CD4-positive, alpha-beta T cell treated with Interleukin-4 for 1 hour (primary cell): ENCODE measurements at places on chromosomes 6 and 20.
A peak's percentile ranks its signal among the peaks of the same experiment; 100 is the strongest.

GRCh38 chr6:118281291-118281690 is 266.8 kb upstream of the PLN start:
- DNase-seq = no peak

DNA sequence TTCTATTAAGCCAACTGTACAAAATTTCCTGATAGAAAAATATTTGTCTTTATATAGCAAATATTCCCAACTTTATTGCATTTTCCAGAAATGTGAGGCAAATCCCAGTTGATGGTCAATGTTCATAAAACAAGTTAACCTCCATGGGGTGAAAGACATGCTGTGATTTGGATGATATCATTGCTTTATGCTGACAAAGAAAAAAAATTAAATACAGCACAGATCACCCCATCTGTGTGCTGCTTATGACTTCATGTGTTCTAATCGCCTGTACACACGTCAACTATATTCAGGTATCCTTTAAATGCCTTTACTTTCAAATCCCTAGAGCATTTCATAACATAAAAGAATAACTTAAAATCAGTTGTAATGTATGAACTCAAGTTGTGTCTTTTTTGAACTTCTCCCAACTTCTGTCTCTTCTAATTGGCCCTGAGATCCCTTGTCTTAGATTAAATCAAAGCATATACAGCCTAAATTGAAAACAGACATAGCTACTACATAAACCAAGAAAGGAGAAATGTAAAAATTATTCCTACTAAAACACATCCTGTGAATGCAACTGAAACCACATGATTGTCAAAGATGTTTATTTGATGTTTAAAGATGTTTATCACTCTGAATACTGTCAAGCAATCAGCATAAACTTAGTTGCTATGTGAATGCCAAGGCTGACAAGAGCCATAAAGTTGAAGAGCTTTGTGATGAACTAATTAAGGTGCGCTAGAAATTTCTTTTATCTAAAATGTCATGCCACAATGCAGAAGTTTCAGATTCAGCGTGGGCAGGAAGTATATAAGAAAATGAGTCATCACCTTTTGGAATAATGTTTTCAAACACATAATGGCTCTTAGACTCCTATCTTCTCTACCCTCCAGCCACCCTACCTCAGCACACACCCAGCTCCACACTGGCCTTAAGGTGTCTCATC is 68.7 kb downstream of the FILIP1 start:
- no peak for DNase-seq

- no peak for DNase-seq
Measured at GRCh38 chr6:167779129-167779992, 47.4 kb upstream of the AFDN start.

- no peak for DNase-seq
Measured at GRCh38 chr20:25197870-25198190, 2.3 kb downstream of the ENTPD6 start.

GRCh38 chr6:98920904-98921431 is 26.8 kb downstream of the FBXL4 start:
- DNase-seq = no peak

GRCh38 chr20:26276554-26277210 is 580.0 kb upstream of the ZNF337 start:
- DNase-seq = no peak

- DNase-seq = no peak
Measured at GRCh38 chr6:75932067-75932466, 140.4 kb downstream of the IMPG1 start.

DNA sequence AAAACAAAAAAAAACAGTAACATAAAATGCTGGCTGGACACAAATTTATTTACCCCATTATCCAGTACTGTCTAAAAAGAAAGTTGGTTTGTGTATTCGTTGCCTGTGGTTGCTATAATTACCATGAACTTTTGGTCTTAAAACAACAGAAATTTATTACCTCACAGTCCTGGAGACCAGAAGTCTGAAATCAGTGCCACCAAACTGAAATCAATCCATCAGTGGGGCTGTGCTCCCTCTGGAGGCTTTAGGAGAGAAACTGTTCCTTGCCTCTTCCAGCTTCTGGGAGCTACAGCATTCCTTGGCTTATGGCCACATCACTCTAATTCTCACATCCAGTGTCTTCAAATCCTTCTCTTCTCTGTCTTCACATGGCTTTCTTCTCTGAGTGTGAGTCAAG is 79.4 kb downstream of the SNX5 start:
- DNase-seq = no peak

DNA sequence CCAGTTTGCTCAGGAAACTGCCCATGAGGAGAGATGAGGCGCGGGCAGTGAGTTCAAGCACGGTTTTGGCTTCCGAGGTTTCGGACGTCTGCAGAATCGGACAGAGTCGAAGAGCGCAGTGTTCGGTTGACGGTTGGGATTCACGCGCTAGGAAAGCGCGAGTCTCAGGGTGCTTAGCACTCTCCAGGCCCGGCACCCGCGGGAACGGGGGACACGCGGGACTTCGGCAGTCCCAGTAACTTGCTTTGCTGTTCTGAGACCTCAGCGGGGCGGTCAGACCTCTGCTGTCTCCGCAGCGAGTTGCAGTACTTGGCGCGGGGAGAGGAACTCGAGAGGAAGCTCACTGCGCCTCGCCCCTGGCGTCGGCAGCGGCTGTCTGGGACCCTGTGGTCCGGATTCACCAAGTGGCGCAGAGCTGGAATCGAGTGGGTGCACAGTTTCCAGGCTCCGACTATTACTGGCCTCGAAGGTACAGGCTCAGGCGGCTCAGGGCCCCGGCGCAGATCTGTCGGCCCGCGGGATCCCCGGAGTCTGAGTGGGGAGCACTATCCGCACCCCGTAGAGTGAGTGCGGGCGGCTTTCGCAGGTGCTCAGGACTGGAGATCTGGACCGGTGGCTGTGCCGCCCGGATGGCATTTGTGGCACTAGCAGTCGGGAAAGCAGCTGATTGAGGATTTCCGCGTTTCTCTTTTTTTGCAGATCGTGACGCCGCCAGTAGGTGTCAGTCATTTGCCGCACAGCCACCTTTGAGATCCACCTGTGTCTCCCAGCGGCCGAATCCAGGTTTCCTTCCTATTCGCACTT is at the start of gene POM121L2:
Gene POM121L2 (minus strand): TSS at position 128 of the 804 bp plus-strand sequence. CDS start 103 bp downstream, at position 25.
- peak; percentile 73 for DNase-seq

DNA sequence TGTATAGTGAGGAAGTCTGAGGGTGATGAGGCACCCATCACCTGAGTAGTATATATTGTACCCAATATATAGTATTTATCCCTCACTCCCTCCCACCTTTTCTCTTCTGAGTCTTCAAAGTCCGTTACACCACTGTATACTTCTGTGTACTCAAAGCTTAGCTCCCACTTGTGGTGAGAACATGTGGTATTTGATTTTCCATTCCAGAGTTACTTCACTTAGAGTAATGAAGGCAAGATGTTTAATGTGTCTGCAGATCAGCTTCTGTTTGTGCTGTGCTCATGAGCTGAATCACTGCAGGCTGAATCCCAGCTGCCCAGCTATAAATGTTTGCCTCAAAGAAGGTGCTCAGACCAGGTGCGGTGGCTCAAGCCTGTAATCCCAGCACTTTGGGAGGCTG is 139.3 kb upstream of the FOXA2 start:
- no peak for DNase-seq

DNA sequence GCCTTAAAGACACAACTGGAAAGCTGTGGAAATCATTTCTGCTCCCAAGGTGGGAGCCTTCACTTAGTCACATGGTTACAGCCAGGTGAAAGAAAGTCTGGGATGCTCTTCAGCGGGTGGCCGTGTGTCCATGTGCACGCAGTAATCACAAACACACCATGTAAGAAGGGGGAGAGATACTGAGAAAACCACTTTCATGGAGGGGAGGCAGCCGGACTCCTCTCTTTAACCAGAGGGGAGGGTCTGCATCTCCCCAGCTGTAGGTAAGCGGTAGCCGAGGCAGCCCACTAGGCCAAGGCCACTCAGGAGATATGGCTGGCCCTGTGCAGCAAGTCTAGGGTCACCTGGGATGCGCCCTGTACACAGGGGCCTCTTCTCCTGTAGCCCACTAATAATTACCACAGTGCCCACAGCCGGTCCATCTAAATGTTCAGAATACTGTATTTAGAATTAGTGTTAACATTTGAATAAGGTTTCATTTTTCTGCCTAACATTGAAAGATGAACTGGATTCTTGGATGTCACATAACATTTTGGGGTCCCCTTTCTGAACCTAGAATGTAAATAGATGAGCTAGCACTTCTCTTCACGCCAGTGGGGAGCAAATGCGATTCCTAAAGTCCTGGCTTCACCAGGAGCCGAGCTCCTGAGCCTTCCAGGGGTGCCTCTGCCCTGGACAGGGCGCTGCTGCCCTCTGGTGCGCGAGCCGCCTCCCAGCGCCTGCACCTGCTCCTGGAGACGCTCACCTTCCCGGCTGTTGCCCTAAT is 15.9 kb downstream of the GPR31 start:
- DNase-seq = peak; percentile 61

GRCh38 chr6:104540743-104541142 is 319.0 kb downstream of the HACE1 start:
- no peak for DNase-seq

- DNase-seq = no peak
Measured at GRCh38 chr6:112539355-112539754, 192.2 kb downstream of the RFPL4B start.

DNA sequence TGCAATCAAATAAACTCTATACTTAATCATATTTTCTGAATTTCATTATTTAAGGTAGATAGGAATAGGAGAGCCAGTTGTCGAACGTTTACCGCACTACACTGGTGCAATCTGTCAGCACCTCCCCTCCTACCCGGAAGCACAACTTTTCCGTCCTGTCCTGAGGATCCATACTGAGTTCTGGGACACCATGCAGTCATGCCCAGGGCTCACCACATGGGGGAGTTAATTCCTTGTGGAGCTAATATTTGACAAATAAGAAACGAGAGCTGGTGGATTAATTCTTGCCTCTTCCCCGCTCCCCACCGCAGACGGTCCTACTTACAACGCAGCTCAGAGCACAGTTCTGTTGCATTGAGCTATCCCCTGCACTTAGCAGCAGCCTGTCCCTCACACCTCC is 107.7 kb upstream of the RALGAPA2 start:
- DNase-seq = no peak

DNA sequence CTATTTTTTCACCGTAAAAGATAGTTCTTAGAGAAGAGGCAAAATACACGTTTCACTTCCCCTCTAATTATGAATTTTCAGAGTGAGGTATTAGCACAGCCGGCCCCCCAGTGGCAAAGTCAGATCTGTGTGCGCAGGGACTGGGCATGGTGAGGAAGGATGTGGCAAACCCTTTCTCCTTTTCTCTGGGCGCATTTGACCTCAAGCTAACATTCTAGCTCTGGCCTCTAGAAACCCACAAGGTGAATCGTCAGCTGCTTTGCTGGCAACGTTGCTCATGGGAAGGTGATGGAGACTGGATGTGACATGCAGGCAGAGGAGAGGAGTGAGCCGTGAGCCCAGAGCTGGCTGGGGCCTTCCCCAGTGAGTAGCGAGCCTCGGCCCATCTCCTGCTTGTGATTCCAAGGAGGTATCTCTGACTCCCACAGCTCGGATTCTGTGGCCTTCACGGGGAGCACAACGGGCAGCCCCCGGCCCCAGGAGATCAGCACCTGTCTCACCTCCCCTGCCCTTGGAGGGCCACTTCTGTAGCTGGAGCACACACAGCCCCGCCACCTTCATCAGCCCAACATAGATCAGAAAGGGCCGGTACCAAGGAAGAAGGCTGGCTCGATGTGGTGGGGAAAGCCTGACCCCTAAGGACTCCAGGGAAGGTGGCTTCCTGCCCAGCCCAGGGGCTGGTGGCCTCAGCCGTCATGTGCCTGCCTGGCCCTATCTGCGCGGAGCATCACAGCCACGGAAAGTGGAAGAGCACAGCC is 152.8 kb downstream of the TAF4 start:
- DNase-seq = no peak

DNA sequence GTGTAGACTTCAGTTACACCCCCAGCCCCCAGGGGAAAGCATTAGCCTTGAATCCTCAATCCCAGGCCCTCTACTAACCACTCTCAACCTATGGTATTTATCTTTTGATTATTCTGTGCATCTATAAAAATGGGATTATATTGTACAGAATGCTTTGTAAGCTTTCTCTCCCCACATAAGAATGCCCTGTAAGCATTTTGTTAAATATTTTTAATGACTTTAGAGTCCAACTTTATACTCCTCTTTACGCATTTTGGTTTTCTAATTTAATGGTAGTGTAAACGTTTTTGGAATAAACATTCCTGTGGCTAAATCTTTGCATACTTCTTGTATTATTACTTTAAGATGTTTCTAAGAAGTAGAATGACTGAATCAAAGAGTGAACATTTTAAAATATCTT is 35.4 kb downstream of the FBXO9 start:
- DNase-seq = no peak

- DNase-seq = no peak
Measured at GRCh38 chr20:8971669-8972316, 97.1 kb upstream of the PLCB4 start.

- DNase-seq = no peak
Measured at GRCh38 chr6:132661906-132662305, 2.9 kb upstream of the TAAR1 start.

- no peak for DNase-seq
Measured at GRCh38 chr20:14210146-14210545, 127.3 kb downstream of the FLRT3 start.

- no peak for DNase-seq
Measured at GRCh38 chr6:132122871-132123270, 171.7 kb upstream of the CCN2 start.
